ENCODE measurements at places on chromosomes 1 and 21.

DNA sequence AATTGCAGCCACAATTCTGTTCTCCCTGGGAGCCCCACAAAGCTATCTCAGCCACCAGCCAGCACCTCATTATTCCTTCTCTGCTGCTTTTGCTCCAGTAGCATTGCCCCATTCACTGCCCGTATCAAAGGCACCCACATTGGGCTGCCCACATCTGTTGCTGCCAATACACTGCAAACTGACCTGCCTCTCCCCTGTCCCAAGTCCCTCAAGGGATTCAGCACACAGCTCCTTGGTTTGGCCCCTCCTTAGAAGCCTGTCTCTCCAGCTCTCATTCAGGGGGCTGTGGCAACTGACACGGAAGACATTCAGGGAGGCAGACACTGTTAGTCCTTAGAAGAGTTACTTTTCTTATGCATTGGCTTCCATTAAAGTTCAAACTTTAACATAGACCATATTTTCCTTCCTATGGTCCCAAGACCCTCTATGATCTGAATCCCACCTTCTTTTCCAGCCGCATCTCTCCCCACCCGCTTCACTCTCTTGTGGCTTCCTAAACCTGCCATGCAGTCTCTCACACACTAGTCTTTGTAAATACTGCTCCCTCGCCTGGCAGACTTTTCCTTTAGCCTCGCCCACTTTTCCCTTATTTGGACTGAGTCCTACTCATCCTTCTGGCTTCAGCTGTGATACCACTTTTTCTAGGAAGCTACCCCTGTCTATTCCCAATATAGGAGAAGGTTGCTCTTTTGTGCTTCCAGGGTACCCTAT lies 19.3 kb upstream of the KLHDC8A start:
- DNase-seq = peak; percentile 81

DNA sequence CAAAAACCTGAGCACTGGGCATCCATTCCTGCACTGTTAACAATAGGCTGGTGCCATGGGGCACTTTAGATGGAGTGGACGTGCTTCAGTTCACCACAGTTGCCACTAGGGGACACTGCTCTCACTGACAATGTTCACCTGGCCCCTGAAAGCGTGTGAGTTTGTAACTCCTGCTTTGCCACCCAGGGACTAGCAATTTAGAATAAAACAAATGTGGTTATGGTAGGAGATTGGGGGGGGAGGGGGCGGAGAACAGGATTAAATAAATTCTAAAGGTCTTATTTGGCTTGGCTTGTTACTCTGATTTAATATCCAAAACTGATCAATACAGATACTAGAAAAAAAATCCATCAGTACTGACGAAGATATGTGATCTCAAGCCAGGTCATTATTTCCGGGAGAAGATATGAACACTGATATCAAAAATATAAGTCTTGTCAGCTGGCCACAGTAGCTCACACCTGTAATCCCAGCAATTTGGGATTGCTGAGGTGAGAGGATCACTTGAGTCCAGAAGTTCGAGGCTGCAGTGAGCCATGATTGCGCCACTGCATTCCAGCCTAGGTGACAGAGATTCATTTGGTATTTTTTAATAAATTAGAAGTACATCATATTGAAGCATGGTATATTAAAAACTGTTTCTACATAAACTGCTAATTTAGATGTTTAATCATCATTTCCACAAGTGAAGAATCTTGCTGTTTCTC lies 23.2 kb downstream of the INTS7 start:
- peak; percentile 24 for DNase-seq

GRCh38 chr1:33709174-33709782 lies 154.6 kb upstream of the HMGB4 start:
- DNase-seq = no peak

DNA sequence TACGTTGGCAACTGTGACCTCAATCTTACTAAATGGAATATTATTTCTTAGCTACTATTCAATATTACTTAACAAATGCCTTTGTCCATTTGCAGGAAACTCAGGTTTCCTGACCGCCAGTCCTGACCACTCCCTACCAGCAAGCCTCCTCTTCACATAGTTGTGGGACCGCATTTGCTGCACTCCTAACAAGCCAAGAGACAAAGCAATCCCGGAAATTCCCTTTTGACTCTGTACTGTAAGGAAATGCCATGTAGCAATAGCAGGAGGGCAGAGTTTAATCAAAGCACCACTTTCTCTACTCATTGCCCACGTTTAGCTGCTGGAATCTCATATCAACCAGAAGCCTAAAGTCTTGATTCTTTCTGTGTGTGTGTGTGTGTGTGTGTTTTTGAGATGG lies 28.1 kb upstream of the ACBD6 start:
- DNase-seq = no peak

DNA sequence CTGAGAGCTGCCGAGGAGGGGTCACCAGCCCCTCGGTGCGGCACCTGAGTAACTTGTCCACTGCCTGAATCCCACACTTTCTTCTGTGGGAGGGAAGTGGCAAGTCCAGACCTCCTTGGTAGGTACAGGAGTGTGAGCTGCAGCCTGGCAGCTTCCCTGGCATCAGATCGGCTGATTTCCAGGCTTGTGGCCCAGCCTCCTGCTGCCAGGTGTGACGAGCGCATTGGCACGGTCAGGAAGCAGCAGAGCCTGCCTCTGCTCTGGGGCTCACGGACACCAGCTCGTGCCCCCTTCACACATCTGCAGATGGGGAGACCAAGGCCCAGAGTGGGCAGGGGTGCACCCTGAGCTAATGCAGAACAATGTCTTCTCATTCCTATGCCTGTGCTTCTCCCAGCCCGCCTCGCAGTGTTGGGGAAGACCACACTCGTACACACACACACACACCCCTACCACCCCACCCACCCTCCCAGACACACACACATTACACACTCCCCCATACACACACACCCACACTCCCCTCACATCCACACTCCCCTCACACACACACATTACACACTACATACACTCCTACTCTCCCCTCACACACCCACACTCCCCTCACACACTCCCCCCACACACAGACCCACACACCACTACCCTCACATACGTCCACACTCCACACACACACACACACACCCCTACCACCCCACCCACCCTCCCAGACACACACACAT lies 33.1 kb upstream of the SELENON start:
- DNase-seq = peak; percentile 30

- peak; percentile 98 for DNase-seq
Measured at GRCh38 chr1:50969611-50970508, at the start of gene CDKN2C. TSS of gene CDKN2C (plus strand) at chr1:50970245. CDS start at chr1:50970369, 124 bp downstream.

GRCh38 chr1:244552336-244552735 lies 91.3 kb downstream of the CATSPERE start:
- DNase-seq = no peak

DNA sequence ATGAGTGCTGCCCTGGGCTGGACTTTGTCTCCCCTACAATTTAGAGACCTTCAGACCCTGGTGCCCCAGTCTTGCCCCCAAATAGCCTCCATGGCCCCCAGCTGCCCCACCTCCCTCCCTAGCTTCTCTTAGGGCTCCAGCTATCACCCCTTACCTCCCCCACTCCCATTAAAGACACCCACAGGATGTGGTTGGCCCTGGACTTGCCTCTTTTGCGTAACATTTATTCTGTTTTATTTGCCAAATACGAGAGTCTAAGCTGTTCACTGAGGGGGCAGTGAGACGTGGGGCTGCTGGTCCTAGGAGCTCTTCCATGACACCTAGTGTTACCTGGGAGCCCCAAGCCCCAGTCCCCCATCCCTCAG lies 4.5 kb downstream of the ZC3H12A start:
- DNase-seq = no peak

DNA sequence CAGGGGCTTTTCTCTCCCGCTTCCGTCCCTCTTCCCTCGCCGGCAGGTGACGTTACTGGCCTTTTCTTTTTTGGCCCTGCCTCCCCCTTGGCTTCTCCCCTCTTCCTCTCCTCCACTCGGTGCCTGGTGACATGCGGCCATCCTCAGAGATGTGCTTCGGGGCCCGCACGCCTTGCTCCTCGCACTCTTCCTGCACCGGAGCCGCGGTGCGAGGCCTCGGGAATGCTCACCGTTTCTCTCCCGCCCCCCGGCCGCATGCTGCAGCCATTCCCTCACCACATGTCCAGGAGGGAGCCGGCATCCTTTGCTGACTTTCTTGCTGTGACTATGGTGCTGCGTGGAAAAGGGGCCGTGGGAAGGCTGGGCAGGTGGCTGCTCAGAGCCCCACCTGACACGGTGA lies 39.3 kb downstream of the PDE9A start:
- no peak for DNase-seq

DNA sequence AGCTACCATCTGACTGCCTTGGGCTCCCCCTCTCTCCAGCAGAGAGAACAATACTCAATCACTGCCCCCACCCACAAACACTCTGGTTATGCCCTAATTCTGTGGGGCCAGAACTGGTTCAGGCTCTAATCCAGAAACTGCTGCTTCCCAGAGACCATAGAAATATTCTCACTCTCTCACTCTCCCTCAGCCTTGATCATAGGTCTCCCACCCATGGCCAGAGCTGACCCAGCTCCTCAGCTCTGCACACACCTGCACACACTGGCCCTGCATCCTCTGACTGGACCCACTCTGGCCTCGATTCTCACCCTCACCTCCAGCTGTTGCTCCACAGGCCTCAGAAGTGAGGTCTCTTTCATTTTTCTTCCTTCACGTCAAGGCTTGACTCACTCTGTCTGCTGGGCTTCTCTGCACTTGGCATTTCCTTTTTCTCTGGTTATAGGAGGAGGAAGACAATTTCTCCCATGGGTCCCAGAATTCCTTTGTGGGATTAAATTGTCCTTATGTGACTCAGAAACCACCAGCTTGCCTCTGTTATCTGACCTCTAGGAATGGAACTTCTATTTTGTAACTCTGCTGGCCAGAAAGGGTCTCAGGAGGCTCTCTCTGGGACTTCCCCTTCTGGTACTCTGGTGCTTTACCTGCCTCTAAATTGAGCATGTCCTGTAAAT lies 15.6 kb upstream of the ZMYM6 start:
- no peak for DNase-seq

All from NCI-H1694 (cell line).